ENCODE measurements at places on chromosomes 1 and 21. TPM values are rescaled to one million over a fixed set of nuclear protein-coding genes. Genes with fewer than 3 reads are reported as not detected.

DNA sequence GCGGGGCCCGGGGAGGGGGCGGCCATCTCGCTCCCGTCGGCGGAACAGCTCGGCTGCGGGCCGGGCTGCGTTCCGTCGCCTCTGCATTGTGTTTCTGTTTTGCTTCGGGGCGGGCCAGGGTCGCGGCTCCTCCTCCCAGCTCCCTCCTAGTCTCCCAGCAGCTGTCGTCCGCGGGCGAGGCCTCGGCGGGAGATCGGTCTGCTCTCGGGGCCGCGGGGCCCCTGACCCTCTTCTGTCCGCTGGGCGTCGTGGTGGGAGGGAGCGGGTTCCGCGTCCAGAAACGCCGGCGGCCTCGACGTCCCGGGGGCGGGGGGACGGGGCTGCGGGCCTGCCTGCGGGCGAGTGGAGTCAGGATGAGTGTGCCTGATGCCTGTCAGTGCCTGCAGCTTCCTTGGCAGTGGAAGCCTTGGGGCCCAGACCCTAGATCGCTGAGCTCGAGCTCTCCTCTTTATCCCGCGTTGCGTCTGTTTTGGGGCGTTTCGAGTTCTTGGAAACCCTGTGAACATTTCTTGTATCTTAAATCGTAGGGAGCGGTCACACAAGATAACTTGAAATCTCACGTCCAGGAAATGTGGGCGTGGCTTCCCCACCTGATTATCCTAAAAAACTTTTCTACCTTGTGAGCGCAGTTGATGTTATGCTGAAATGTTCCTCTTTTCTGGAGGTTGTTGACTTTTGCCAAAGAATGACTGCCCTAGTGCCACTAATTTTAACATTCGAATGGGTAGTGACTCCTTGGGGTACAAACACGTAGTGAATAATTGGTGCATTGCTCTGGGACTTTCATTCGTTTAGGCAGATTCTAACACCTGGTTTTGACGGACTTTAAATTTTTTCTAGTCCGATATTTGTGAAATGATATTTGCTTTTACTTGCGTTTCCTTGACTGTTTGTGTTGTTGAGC lies 676 bp downstream of the MORC3 start:
- peak; percentile 92 for DNase-seq

Gene TIAM1
- 11.3 TPM for total RNA-seq

Gene KRTAP13-2
- not detected for total RNA-seq

DNA sequence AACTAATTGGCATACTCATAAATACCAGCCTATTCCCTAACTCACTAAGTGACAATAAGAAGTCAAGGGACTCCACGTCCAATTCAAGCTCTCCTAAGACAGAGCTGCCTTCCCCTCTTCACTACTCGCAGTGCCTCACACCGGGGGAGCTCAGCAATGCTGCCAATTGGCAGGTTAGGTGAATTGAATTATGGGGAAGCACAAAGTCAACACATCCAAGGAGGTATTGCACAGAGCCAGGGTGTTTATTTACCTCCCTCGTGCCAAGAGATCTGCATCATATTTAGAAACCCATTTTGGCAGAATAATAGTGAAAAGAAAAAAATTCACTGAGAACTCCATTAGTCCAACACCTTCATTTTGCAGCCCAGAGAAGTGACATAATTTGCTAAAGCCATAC lies 20.4 kb upstream of the TNR start:
- DNase-seq: no peak

Gene PDE4B
- 17.1 TPM for total RNA-seq

DNA sequence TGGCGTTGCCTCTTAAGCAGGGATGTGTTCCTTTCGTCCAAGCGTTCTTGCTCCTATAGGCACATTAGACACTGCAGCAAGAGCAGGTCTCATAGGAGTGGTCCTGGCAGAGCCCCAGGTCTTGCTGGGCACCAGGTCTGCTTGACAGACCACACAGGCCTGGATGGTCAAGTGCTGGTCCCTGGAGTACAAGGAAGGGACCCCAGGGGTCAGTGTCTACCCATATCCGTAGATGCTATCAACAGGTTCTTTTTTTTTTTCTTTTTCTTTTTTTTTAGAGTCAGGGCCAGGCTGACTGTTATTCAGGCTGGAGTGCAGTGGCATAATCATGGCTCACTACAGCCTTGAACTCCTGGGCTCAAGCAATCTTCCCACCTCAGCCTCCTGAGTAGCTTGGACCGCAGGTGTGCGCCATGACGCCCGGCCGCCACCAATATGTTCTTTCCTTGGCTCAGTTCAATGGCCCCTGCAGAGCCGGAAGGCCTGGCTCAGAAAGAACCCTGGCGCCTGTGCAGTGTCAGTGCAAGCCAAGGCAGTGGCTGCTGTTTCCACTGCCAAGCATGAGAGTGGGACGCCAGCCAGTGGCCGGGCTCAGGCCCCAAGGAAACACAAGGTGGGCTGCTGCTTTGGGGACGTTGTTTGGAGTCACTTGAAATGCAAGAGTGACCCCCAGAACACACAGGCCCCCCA lies 10.0 kb upstream of the TNFRSF8 start:
- DNase-seq: no peak

- DNase-seq: no peak
Measured at GRCh38 chr1:33578557-33579448, 106.4 kb downstream of the ZSCAN20 start.

DNA sequence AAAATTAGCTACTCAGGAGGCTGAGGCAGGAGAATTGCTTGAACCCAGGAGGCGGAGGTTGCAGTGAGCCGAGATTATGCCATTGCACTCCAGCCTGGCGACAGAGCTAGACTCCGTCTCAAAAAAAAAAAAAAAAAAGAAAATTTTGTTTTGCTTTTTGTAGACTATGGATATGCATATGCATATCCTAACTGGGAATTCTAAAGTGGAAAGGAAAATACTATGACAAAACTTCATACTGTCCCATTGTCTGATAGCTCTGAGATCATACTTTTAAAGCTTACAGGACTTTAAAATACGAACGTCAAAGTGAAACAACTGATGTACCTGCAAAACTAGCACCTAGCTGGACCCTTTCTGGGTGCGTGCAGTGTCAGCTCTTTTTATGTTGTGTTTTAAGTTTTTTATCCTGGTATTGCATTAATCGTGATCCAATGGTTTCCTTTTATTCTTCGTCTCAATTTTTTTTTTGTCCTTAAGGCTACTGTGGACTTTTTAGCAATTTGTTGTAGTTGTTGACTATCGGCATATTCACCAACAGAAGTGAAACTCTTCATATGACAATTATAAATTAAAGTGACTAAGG lies 19.2 kb downstream of the SPRTN start:
- no peak for DNase-seq

GRCh38 chr21:17819877-17820229 lies 697 bp upstream of the C21orf91 start:
- DNase-seq: peak; percentile 82

Gene RPTN
- not detected for total RNA-seq

DNA sequence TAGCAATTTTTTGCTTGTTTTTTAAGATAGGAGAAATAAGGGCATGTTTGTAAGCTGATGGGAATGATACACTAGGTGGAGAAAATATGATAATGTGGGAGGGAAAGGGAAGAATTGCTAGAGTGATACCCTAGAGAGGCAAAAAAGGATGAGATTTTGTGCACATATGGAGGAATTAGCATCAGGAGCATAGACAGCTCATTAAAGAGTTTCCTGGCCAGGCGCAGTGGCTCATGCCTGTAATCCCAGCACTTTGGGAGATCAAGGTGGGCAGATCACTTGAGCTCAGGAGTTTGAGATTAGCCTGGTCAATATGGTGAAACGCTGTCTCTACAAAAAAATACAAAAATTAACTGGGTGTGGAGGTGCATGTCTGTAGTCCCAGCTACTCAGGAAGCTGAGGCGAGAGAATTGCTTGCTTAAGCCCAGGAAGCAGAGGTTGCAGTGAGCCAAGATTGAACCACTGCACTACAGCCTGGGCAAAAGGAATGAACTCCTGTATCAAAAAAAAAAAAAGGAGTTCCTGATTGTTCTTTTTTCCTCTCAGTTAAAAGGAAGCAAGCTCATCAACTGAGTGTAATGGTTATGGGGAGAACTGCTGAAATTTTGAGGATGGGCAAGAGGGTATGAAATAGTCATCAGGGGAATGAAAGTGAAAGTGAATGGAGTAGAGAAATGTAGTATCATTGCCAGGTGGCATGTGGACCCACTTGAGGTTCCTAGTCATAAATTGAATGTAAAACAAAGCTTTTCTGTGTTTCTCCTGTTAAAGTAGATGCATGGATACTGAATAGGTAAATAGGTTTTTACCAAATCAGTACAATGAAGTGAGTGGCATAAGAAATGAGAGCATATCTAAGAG lies 35.5 kb downstream of the SH3GLB1 start:
- no peak for DNase-seq

DNA sequence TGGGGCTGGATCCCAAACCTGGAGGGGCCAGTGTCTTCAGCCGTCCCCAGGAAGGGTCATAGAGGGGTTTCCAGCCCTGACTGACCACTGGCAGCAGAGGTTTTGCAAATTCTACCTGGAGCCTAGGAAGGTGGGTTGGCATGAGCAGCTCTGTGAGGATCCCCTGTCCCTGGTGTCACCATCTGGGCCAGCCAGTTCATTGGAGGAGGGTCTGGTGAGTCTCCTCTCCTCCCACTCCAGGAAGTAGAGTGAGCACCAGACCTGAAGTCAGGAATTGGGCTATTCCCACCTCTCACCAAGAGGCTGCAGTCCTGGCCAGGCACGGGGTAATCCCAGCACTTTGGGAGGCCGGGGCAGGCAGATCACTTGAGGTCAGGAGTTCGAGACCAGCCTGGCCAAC lies 57.4 kb downstream of the UBIAD1 start:
- no peak for DNase-seq

Gene EDARADD
- 0.32 TPM for total RNA-seq

- DNase-seq: no peak
Measured at GRCh38 chr1:204746838-204747442, 61.4 kb upstream of the LRRN2 start.

Gene CD53
- total RNA-seq: 30.2 TPM

- DNase-seq: no peak
Measured at GRCh38 chr1:43034195-43034658, 75.6 kb upstream of the SLC2A1 start.
